H54 (cell line): ENCODE measurements at places on chromosomes 7 and 10.
A peak's percentile ranks its signal among the peaks of the same experiment; 100 is the strongest.

DNA sequence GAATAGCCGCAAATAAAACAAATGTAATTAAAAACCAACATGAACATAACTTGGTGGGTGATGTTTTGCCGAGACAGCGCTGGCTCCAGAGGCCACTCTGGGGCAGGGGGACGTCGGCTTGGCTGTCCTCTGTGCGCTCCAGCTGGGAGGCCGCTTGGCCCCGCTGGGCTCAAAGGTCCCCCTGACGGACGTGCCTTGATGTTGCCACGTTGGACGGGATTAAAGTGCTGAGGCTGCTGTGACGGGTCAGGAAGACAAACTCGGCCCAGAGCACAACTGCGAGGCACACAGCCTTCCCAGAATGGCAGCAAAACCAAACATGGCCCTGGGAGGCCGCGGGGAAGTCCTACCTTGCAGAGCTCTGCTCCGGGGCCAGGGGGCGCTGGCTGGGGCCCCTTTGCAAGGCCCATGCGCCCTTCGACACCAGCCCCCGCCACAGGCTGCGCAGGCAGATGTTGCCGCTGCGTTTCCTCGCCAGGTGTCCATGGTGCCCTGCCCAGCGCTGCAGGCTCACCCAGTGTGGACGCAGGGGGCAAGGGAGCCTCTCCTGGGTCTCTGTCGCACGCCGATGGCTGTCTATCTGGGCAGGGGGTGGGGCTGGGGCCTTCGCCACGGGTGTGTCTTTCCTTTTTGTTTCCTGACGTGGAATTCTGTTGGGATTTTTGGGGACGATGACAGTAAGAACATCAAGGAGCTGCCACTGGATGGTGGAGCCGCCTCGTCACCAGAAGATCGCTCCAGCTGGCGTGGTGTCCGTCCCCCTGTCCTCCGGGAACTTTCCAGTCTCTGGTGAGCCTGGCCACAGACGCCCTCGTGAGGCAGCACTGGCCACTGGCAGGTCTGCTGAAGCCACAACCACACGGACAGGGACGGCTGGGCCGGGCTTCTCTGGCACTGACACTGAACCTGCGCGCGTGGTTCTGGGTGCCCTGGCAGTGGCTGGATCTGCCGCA lies 99.6 kb upstream of the DIP2C start:
- DNase-seq = no peak

- peak; percentile 72 for DNase-seq
Observed at GRCh38 chr10:116771101-116771958, 29.0 kb upstream of the HSPA12A start.

DNA sequence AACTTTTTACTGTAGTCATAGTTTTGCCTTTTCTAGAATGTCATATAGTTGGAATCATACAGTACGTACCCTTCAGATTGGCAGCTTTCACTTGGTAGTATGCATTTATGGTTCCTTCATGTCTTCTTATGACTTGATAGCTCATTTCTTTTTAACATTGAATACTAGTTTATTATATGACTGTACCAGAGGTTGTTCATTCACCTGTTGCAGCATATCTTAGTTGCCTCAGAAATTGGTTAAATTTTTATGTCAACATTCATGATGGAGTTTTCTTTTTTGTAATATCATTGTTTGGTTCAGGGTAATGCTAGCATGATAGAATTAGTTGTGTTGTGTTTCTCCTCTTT lies 94.8 kb upstream of the CDK13 start:
- DNase-seq = no peak

- no peak for DNase-seq
Observed at GRCh38 chr7:89559596-89559995, 594.7 kb upstream of the STEAP1 start.

- no peak for DNase-seq
Observed at GRCh38 chr7:121398246-121398645, 2.1 kb upstream of the FAM3C start.

DNA sequence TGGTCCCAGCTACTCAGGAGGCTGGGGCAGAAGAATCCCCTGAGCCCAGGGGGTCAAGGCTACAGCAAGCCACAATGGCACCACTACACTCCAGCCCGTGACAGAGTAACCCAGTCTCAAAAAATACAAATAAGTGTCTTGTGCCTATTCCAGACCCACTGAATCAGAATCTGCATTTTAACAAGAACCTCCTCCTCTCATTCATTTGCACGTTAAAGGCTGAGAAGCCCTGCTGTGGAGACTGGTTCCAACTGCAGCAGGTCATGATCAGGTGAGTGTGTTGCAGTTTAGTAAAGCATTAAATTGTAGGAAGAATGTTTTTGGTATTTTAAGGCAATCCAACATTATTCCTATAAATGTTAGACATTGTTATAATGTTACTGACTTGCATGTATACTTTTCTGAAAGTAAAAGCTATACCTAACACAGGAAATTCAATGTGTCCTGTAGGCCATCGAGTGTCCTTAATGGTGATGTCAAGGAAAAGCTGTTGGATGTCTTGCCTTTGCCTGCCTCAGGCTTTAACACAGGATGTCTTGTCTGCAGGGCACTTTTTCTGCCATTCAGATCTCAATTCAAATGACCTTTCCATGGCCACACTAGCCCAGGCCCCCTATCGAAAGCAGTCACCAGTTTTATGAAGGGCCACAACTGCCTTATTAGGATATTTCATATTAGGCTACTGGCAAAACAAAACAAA lies 30.4 kb downstream of the MKRN1 start:
- DNase-seq = no peak

DNA sequence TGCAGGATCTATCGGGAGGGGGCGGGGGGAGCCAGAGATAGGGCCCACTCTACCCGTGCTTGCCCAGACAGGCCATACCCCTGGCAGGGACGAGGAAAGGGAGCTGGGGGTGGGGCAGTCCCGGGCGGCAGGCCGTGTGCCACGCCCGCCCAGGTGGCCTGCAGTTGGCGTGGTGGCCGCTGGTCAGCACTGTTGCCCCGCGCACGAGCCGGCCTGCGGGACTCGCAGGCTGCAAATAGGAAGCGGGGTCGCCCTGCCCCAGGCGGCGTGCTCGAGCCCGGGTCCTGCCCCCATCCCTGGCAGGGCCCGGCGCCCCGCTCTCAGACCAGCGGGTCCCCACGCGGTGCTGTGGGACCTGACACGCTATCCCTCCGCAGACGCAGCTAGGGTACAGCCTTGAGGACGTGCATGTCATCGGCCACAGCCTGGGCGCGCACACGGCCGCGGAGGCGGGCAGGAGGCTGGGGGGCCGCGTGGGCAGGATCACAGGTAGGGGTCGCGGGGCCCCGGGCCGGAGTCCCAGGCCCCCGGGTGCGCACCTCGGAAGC lies 6.7 kb downstream of the PNLIPRP2 start:
- DNase-seq = no peak

GRCh38 chr7:15041226-15041625 lies 138.7 kb upstream of the DGKB start:
- DNase-seq = no peak

DNA sequence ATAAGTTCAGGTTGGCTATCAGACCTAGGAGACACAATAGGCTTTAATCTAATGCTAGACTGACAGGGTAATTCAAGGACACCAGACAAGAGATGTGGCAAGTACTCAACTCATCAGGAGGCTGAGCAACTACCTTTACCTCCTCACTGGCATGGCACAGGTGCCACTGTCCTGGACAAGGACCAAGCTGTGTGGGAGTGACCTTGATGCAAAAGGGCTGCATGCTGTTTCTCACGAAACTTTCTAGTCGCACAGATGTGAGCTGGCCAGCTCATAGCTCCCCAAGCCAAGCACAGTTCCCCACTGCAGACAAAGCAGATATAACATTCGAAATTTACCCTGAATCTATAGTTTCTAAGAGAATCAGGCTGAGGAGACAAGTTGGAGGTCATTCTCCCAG lies 207.6 kb upstream of the GHITM start:
- no peak for DNase-seq

DNA sequence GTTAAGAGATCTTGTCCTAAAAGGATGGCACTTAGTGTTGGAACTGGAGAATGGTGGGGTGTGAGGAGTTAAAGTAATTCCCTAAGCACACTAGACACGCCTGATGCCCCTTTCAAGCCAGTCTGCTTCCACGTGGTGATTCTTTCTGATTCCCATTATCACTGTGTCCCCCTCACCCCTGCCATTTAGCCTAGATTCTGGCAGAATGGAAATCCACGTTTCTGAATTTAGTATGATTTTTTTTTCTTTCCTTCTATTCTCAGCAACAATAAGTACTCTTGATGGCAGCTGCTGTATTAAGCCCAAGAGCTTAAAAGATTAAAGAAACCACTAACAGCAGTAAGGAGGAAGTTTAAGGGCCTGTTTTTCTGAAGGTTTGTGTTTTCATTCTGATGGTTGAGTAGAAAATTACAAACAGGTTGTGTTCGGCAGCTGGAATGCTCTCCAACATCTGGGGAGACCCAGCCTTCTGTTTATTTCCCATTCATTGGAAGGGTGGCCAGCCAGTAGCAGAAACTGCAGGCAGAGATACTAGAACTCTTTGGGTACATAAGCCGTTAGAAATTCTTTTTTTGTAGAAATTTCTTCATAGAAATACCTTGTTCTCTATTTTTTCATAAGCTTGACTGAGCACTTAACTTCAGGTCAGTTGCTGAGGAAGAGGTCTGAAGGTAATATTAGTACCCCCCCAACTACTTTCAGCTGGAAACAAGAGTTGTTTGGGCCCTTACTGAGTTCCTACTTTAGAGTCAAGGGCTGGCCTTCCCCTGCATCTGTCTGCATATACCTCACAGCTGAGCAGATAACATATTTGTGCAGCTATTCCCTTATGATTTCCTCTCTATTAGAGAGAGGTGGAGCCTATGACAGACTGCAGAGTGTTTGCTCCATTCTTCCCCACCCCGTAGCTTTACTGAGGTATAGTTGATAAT lies 355.1 kb downstream of the AUTS2 start:
- no peak for DNase-seq

DNA sequence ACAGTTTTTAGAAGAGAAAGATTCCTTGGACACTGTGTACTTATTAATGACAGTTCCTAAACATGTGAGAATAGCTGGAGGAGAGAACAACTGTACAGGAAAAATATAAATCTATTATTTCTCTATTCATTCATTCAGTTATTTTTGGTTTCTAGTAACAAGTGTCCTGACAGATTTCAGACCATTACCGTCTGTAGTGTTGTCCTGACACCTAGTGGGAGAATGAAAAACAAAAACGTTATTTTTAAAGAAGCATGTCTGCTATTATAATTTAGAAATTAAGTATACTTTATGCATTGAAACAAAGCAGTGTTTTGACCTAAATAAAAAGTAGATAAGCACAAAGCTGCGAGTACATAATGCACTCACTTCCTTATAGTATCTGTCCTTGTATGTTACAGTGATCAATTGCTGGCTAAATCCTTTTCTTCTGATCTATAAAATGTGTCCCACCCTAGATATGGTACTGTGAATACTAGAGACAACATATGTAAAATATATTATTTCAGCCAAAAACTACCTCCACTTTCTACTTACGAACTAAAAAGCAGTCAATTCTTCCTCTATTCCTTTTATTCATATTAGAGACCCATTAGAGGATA lies 575.6 kb downstream of the ARL4A start:
- DNase-seq = peak; percentile 5

- DNase-seq = no peak
Observed at GRCh38 chr10:79400146-79401004, 45.0 kb downstream of the ZCCHC24 start.

GRCh38 chr7:1560620-1561031 lies 4.6 kb upstream of the TMEM184A start:
- DNase-seq = no peak

DNA sequence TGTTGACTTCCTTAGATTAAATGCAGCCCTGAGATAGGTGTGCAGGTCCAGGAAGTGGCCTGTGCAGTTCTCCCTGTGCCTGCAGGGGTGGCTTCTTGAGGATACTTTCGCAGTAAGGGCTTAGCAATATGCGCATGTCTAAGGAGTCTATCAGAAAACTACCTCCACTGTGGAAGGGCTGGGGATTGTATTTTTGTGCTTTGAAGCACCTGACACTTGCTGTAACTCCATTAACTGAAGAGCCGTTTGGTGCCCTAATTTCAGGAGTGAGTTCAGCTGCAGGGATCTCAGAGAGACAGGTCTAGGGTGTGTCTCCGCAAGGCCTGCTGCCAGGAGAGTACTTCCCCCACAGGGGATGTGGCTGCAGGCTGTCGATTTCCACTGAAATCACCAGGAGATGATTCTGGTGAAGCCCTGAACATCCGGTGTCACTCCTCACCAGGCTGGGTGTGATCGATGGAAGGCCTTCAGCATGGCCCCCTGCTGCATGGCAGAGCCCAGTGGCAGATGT lies 35.5 kb downstream of the IKZF1 start:
- no peak for DNase-seq

DNA sequence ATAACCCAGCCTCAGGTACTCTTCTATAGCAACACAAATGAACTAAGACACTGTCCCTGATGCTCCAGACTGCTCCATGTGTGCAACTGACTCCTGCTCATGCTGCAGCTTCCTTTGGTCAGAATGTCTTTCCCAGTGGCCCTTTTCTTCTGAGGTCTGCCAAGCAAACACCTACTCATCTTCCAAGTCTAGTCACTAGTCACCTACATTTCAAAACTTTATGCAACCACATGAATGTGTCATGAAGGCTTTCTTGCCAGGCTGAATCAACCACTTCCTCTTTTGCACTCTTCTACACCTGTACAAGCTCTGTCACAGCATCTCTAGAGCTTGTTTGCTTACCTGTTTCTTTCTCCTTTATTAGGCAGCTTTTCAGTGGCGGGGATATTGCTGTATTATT lies 75.8 kb downstream of the LSMEM1 start:
- no peak for DNase-seq

DNA sequence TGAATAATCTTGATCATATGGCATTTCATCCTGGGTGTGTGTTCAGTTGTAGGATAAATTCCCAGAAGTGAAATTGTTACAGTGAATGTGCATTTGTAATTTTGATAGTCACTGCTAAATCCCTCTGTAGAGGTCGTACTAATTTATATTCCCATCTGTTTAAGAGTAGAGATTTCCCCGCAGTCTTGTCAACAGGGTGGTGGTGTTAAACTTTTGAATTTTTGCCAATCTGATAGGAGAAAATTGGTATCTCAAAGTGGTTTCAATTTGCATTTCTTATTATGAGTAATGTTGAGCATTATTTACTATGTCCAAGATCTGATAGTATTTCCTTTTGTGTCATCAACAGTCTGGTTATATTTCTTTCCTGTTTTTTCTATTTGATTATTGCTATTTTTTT lies 101.7 kb downstream of the AUTS2 start:
- no peak for DNase-seq

DNA sequence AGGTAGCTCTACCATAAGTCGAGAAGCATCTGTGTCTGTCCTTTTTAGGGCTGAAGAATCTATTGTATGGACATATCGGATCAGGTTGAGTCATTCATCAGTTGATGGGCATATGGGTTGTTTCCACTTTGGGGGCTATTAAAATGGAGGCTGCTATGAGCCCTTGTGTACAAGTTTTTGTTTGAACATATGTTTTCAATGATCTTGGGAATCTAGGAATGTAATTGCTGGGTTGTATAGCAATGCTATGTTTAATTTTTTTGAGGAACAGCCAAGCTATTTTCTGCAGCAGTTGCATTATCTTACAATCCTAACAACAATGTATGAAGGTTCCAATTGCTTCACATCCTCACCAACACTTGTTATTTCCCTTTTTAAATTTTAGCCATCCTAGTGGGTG lies 46.4 kb upstream of the HABP2 start:
- no peak for DNase-seq
